Islet precursor cell (in vitro differentiated cells): ENCODE measurements at places on chromosomes 7 and 10.
A peak's percentile ranks its signal among the peaks of the same experiment; 100 is the strongest.

DNA sequence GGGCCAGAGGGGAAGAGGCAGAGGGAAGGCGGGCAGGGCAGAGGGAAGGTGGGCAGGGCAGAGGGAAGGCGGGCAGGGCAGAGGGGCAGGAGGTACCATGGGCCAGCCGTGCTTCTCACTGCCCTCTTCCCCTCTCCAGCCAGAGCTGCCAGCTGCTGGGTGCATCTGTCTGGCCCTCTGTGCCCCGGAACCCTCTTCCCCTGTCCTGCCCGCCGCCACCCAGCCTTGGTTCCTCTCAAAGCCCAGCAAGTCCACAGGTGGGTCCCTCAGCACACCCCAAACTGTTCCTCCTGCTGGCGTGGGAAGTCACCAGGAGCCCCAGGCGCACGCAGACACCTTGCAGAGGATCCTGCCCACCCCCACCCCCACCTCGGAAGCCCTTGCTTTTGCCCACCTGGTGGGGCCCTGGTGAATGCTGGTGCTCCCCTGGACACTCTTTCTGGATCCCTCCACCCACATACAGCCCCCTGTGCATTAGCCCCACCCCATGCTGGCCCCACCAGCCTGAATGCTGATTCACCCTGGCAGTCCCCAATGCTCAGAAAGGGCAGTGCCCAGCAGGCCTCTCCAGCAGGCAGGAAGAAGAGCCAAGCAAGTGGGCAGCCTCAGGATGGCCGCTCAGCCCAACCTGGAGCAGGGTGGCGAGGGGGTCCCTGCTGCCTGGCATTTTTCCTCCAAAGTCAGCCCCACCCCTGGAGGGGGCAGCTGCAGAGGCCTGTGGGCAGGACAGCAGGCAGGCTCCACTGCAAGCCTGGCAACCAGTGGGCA is 1.9 kb upstream of the PWWP2B start:
- DNase-seq = no peak

GRCh38 chr7:39720586-39720985 is 97.2 kb downstream of the RALA start:
- peak; percentile 74 for DNase-seq

DNA sequence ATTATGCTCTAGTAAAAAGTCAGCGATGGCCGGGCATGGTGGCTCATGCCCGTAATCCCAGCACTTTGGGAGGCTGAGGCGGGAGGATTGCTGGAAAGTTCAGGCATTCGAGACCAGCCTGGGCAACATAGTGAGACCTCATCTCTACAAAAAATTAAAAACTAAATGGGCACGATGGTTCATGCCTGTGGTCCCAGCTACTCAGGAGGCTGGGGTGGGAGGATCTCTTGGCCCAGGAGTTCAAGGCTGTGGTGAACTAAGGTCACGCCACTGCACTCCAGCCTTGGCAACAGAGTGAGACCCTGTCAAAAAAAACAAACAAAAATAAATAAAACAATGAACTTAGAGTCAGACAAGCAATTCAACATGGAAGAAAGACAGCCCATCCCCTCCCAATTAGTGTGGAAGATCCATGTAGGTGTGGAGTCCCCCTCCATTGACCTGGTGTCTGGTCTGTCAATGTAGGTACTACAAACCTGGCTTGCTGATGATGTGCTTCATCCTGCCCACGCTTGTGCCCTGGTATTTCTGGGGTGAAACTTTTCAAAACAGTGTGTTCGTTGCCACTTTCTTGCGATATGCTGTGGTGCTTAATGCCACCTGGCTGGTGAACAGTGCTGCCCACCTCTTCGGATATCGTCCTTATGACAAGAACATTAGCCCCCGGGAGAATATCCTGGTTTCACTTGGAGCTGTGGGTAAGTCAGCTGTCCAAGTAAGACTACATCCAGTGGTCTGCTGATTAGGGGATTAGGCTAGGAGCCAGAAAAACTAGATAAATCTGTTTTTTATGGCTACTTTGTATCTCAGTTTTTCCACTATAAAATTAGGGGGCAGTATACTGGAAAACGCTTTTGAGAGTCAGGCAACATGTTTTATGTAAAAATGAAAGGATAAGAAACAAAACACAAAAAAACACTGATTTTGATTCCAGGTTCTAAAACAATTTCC is 9.3 kb downstream of the SCD start:
- no peak for DNase-seq

DNA sequence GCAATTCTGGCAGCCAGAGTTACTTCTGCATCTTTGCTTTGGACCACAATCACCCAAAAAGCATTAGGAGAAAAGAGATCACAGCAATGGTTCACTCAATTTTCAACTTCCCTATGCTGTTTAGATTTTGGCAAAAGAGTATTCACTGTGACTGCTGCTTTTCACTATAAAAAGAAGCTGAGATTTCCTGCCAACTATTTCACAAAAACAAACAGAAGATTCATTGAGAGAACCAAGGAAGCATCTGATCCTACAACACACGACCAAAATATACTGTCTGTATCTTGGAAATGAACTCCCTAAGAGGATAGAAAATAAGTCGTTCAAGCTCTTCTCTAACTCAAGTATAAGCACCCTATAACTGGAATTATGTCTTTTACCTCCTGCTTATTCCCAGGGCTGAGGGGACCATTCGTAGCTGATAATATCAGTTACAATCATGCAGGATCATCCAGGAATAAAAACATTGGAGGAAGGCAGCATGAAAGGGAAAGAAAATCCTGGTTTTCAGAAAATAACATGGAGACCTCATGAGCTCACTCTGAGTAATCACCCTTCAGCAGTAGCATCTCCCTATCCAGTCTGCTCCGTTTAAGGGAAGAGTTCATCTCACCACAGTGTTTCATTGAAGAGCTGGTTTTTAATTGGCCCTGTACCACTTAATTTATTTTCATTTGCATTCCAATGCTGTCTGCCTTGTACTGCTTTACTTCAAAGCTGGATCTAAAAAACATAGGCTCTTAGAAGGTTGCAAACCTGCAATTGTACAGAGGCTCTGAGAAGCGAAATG is 256.2 kb downstream of the PAXIP1 start:
- no peak for DNase-seq

- DNase-seq = no peak
Measured at GRCh38 chr7:14321947-14322346, 332.5 kb upstream of the ETV1 start.

DNA sequence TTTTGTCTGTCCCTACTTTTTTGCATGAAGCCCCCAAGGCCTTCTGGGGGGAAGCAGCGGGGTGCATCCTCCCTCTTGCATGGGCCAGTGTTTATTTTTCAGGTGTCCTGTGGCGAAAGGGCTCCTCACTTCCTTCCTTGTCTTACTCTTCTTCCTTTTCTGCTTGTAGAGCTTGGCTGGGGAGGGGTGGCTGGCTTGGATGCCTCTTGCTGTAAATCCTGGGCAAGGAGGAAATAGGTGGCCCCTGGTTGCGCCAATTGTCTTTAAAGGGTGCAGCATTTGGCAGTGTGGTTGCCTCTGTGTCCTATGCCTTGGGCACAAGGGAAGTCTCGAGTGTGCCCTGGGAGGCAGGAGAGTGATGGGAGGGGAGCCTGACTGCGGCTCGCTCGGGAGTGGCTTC is 95.0 kb downstream of the SH2D4B start:
- DNase-seq = no peak

- no peak for DNase-seq
Measured at GRCh38 chr7:124191030-124191429, 158.2 kb upstream of the TMEM229A start.

GRCh38 chr10:19570991-19571390 is 245.2 kb upstream of the PLXDC2 start:
- DNase-seq = no peak

DNA sequence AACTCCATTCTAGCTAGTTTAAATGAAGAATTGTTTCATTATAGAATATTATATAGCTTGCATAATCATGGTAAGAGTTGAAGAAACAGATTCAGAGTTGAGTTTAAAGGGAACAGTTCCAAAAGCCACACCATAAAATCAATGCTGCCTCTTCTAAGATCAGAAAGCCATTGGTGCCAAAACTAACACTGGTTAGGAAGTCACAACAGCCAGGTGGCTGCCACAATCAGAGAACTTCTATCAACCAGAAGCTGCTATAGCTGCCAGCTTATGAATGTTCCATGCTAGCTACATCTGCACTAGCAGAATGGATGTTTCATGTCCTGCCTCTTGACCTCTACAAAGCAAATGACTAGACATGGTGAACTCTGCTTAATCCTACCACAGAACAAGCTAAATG is 583.1 kb upstream of the LRRN3 start:
- no peak for DNase-seq

DNA sequence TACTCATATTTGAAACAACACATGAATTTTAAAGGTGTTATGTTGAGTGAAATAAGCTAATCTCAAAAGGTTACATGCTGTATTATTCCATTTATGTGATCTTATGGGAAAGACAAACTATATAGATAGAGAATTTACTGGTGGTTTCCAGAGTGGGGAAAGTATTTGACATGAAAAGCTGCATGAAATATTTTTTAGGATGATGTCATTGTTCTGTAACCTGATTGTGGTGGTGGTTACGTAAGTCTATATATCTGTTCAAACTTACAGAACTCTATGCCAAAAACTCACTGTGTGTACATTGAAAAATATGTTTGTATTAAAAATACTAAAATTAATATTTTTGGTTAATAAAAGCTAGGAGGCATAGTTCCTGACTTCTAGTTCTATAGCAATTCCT is 453.0 kb downstream of the SORCS3 start:
- DNase-seq = no peak

DNA sequence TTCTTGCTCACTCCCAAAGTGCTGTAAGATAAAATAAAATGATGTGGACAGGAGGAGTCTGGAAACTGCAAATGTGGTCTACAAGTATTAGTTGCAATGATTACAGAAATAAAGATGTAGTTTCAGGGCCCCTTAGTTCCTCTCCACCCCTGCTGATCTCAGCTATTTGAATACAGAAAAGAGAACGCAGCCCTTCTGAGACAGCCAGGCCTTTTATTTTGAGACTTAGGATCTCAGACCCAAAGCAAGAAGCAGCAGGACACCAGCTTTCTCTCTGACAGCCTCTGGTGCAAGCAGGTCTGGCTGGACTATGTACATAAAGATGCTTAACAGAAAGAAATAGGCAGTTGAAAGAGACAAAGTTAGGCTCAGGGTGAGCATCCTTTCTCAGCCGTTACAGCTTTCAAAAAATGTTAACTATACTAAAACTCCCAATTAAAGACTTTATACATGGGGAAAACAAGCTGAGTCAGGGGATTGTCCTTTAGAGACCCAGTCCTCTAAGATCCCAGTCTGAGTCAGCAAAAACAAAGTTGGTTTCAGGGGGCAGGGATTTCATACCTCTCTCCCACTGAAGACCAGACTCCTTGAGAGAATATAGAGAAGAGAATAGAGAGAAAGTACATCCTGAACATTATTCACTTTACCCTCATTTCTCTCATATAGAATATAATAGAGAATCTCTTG is 220.4 kb downstream of the TMEM178B start:
- no peak for DNase-seq

DNA sequence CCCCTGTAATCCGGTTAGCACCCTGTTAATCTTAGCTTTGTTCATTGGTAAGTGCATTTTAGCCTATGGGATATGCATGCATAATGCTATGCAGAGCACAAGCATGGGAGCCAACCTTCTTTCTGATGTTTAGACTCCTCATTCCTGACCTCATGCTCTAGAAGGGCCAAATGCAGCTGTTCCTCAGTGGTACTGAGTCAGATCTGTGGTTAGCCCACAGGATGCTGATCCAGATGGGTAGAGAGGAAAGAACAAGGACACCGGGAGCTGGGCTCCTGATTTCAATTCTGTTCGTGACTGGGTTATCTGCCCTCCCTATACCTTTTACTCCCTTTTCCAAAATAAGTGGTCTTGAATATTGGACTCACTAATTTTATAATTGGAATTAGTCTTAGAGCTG is 31.7 kb upstream of the C10orf90 start:
- peak; percentile 19 for DNase-seq

- peak; percentile 83 for DNase-seq
Measured at GRCh38 chr7:46352004-46352954, 431.2 kb upstream of the IGFBP3 start.

GRCh38 chr10:120605410-120605809 is 148.4 kb downstream of the PLPP4 start:
- DNase-seq = no peak

GRCh38 chr10:4545062-4545461 is 280.9 kb upstream of the AKR1E2 start:
- no peak for DNase-seq
